ENCODE measurements at places on chromosomes 4 and X.

DNA sequence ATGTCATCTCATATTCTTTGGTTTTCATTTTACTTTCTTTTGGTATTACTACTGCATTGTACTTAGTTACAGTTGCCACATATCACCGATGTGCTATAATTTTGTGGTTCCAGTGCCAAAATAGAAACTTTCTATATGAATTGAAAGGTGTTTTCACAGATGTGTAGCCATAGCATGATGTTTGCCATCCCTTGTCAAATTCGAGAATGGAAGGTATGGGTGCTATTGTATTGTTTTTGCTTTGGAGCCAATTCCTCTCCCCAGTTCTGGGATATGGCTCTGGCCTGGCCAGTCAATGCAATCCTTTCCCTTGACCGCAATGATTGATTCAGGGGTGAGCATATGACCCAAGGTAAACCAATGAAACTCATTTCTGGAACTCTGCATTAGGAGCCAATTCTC lies 86.2 kb upstream of the RPS6KA3 start:
- DNase-seq, result no peak

- no peak for DNase-seq
Measured at GRCh38 chrX:3216581-3217180, 129.8 kb downstream of the MXRA5 start.

DNA sequence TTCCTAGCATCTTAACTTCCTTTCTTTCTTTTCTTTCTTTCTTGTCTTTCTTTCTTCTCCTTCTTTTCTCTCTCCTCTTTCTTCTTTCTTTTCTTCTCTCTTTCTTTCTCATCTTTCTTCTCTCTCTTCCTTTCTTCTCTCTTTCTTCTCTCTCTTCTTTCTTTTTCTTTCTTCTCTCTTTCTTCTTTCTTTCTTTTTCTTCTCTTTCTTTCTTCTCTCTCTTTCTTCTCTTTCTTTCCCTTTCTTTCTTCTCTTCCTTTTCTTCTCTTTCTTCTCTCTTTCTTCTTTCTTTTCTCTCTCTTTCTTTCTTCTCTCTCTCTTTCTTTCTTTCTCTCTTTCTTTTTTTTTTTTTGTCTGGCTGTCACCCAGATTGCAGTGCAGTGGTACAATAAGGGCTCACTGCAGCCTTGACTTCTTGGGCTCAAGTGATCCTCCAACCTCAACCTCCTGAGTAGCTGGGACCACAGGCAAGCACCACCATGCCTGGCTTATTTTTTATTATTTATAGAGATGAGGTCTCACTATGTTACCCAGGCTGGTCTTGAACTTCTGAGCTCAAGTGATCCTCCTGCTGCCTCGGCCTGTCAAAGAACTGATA lies 17.5 kb downstream of the NMU start:
- DNase-seq, result no peak

GRCh38 chr4:40710484-40711254 lies 39.1 kb upstream of the NSUN7 start:
- DNase-seq, result no peak

GRCh38 chr4:103996064-103996463 lies 276.3 kb upstream of the TACR3 start:
- no peak for DNase-seq

- DNase-seq, result no peak
Measured at GRCh38 chr4:108693819-108694218, 43.4 kb downstream of the OSTC start.
